HT1080 (cell line): ENCODE measurements at places on chromosomes 2 and 18. TPM values are rescaled to one million over a fixed set of nuclear protein-coding genes. Genes with fewer than 3 reads are reported as not detected.

RNF125 gene
- total RNA-seq: 2.1 and 2.3 TPM in 2 replicates

TMEFF2 gene
- total RNA-seq: 0.03 TPM in 1 of 2 replicates, not detected in the other

BCL2 gene
- 6.3 and 6.7 TPM in 2 replicates for total RNA-seq

ECEL1 gene
- total RNA-seq: not detected in 2 replicates

EVX2 gene
- not detected in 2 replicates for total RNA-seq

HSPD1 gene
- 475 and 581 TPM in 2 replicates for total RNA-seq

DUSP19 gene
- total RNA-seq: 1.2 and 3.2 TPM in 2 replicates

COL3A1 gene
- total RNA-seq: not detected in 2 replicates

GCKR gene
- total RNA-seq: not detected in 2 replicates
